ENCODE measurements at places on chromosomes 5 and 9.

DNA sequence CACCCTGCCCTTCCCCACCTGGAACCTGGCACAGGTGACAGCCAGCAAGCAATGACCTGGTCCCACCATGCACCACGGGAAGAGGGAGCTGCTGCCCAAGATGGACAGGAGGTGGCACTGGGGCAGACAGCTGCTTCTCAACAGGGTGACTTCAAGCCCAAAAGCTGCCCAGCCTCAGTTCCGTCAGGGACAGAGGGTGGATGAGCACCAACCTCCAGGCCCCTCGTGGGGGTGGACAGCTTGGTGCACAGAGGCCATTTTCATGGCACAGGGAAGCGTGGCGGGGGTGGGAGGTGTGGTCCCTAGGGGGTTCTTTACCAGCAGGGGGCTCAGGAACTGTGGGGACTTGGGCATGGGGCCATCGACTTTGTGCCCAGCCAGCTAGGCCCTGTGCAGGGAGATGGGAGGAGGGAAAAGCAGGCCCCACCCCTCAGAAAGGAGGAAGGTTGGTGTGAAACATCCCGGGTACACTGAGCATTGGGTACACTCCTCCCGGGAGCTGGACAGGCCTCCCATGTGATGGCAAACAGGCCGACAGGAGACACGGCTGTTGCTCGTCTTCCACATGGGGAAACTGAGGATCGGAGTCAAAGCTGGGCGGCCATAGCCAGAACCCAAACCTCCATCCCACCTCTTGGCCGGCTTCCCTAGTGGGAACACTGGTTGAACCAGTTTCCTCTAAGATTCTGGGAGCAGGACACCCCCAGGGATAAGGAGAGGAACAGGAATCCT, 1.9 kb downstream of the CEL start:
- no peak for DNase-seq

DNA sequence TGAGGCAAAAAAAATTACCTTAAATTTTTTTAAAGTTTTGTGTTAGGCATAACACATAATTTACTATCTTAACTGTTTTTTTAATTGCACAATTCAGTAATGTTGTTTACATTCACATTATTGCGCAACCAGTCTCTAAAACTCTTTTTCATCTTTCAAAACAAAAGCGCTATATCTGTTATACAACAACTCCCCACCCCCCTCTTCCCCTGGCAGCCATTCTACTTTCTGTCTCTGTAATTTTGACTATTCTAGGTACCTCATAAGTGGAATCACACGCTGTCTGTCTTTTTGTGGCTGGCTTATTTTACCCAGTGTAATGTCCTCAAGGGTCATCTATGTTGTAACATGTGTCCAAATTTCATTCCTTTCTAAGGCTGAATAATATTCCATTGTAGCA, 241.5 kb upstream of the DMRT1 start:
- no peak for DNase-seq

- no peak for DNase-seq
Measured at GRCh38 chr5:3056866-3057265, 305.4 kb upstream of the IRX2 start.

GRCh38 chr9:105418588-105419500, 29.0 kb upstream of the FSD1L start:
- no peak for DNase-seq

DNA sequence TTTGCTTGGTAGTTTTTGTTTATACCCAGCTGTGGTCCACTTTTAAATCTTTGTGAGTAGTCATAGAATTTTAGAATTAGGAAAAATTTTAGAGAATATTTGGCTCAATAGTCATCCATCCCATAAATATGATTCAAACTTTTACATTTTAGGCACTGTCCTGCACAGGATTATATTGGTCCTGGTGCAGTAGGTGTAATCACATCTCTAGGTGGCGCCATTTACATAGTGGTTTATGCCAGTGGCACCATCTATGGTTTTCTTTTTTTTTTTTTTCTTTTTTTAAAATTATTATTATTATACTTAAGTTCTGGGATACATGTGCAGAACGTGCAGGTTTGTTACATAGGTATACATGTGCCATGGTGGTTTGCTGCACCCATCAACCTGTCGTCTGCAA, 260.7 kb upstream of the KCNN2 start:
- no peak for DNase-seq

GRCh38 chr9:109403766-109404320, 83.0 kb upstream of the EPB41L4B start:
- no peak for DNase-seq

- no peak for DNase-seq
Measured at GRCh38 chr5:177472460-177473442, 683 bp downstream of the DBN1 start.

DNA sequence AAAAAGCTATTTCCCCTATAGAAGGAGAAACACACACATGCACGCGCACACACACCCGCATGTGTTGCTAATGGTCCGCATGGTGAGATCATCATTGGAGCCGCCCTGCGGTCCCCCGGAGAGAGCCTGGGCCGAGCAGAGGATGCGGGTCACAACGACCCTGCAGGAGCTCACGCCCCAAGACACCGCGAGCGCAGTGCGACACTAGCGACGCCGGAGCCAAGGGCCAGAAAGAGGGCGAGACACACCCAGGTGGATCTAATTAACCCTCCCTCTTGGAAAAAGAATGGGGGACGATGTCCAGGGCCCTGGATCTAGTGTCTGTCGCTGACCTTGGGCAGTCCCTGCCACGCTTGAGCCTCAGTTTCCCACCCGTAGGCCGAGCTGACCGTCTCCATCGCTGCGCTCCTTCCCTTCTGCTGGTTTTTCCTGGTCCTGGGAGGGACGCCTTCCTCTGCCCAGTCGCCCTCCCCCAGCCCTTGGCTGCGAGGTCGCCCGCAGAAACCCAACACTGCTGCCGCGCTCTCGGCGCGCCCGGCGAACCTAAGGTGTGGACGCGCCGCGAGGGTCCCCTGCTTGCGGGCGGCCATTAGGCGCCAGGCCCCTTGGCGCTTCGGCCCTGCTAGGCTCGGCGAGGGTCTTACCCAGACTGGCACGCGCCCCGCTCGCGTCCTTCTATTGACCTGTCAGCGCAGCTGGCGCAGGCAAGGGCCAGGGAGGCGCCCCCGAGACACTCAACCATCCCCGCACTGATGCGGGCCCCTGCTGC, 47.5 kb upstream of the RNF20 start:
- no peak for DNase-seq

- DNase-seq: no peak
Measured at GRCh38 chr5:116382032-116382873, 192.4 kb downstream of the SEMA6A start.

DNA sequence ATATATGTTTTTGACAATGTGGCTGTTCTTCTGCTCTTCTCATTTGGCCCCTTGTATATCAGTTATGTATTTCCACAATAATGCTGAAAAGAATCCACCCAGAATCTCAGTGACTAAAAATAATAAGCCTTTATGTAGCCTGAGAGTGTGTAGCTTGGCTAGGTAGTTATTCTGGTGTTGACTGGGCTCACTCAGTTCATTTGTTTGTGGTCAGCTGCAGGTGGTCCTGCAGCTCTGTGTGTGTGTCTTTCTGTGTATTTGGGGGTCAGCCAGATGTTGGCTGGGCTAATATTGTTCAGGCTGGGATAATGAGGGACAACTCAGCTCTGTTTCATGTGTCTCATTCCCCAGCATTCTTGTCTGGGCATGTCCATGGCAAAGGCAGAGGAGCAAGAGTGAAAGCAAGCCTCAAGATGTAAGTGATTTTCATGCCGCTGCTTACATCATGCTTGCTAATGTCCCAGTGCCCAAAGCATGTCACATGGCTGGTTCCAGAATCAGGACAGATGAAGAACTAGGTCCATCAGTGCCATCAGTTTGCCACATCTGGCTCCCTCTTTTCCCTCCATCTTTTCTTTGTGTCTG, 162.8 kb downstream of the KCTD16 start:
- no peak for DNase-seq

- DNase-seq: no peak
Measured at GRCh38 chr5:140549237-140550144, 2.0 kb downstream of the EIF4EBP3 start.

DNA sequence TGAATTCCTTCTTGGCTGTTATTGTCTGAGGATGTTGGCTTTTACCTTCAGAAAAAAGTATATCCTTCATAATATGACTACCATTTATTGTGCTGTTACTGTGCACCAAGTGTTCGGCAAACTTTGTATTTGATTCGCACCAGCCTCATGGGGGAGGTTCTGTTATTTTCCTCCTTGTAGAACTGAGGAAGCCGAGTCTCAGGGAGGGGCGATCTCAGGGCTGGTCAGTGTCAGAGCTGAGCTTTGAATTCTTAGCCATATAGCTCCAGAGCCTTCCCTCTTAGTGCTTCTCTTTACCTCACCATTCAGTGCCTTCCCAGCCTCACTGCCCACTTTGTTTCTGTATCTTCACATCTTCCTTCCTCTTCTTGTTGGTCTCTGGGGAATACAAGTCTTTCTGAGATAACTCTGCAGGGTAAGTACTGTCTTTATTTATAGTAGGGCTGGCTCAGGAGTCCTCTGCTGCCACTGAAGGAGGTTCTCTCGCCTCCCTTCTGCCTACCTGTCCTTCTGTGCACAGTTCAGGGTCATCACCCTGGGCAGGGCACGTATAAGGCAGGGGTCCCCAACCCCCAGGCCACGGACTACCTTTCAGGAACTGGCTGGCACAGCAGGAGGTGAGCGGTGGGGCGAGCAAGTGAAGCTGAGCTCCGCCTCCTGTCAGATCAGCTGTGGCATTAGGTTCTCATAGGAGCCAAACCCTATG, 48.4 kb downstream of the GALNT10 start:
- DNase-seq: no peak

DNA sequence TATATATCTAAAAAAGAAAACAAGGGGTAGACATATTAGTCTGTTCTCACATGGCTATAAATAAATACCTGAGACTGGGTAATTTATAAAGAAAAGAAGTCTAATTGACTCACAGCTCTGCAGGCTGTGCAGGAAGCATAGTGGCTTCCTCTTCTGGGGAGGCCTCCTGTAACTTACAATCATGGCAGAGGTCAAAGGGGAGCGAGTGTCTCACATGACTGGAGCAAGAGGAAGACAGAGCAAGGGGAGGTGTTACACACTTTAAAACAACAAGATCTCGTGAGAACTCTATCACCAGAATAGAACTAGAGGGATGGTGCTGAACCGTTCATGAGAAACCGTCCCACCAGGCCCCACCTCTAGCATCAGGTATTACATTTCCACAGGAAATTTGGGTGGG, 616.8 kb downstream of the TLE4 start:
- DNase-seq: no peak

DNA sequence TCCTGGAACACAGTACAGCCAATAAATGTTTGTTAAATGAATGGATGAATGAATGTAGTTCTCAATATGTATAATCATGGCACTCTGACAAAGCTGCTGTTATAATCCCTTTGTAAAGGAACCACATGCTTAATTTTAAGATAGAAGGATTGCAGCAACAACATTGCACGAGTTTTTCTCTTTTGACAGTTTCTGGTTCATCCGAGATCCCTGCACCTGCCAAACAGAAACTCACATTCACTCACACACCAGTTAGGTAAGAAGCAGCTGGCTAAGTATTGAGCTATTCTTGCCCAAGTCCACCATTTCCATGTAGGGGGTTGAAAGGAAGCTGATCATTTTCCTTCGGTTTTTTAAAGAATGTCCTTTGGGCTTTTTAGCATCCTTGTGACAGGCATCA, 133.7 kb upstream of the MAP1B start:
- no peak for DNase-seq

- no peak for DNase-seq
Measured at GRCh38 chr5:32233696-32234447, 59.8 kb upstream of the GOLPH3 start.

DNA sequence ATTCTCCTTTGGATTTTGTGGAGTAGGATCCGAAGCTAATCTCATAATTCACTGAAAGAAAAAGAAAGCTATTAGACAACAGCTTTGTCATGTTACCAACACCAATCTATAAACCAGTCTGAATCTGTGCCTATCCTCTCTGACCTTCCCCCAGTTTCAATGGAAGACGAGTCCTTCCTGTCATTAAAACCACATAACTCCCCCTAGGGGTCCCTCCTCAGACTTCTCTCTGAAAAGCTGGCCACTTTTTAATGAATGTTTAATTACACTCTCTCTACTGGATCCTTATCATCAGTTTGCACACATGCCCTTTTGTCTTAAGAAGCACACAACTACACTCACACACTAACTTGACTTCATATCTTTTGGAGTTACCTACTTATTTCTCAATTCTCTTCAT, 98.0 kb upstream of the TSLP start:
- no peak for DNase-seq

- no peak for DNase-seq
Measured at GRCh38 chr9:35611230-35611797, 6.3 kb downstream of the TESK1 start.

- DNase-seq: no peak
Measured at GRCh38 chr5:112668016-112668415, 69.7 kb upstream of the APC start.

DNA sequence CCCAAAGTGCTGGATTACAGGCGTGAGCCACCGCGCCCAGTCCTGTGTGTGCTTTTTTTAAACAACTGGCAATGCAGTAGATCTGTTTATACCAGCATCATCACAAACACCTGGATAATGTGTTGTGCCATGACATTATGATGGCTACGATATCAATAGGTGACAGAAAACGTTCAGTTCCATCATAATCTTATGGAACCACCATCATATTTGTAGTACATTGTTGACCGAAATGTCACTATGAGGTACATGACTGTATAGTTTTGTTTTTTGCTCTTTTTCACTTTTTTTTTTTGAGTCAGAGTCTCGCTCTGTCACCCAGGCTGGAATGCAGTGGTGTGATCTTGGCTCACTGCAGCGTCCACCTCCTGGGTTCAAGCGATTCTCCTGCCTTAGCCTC, 24.4 kb downstream of the ANKRD55 start:
- DNase-seq: no peak

- no peak for DNase-seq
Measured at GRCh38 chr5:100542086-100542485, 6.9 kb downstream of the FAM174A start.

DNA sequence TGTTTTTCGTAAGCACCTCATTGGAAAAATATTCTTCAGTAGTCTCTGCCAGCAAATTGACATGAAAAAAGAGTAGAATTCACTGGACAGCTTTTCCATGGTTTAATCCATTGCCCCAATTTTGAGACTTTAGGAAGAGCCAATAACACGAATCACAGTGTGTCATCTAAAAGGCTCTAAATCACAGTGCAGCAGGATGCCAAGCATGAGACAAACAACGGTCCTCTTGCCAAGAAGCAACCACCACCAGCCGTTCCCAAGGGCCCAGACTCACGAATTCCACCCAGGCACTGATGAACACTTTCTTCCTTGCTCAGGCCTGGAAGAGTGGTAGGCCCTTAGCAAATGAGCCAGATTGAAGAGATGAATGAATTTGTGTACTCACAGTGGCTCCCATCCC, 18.3 kb upstream of the IRX4 start:
- DNase-seq: no peak

- no peak for DNase-seq
Measured at GRCh38 chr9:136225366-136225747, 20.3 kb downstream of the QSOX2 start.

GRCh38 chr9:125202846-125203618, 2.7 kb downstream of the RABEPK start:
- DNase-seq: no peak

GRCh38 chr9:108105885-108106284, 616.3 kb upstream of the KLF4 start:
- no peak for DNase-seq

GRCh38 chr9:76297721-76298239, 96.4 kb downstream of the RFK start:
- DNase-seq: no peak

- no peak for DNase-seq
Measured at GRCh38 chr9:124122321-124122720, 110.8 kb downstream of the LHX2 start.
